ENCODE measurements at places on chromosomes 5 and 9.

DNA sequence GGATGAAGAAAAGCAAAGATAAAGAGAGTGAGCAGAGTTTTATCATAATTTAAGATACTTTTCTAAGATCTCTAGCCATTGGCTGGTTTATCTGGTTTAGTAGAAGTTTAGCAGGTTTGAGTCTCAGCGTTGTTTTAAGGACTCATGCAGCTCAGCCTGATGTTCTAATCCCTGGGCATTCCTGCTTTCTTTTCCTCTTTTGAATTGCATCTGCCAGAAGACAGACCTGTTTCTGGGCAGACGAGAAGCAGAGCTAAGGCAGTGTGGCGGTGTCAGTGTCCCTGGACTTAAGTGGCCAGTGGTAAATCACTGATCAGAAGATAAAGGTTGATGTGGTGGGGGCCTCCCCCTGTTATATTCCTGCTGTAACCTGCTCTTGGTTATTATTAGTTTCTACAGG is 138.6 kb downstream of the ADCY2 start:
- DNase-seq: no peak

GRCh38 chr9:71853084-71853483 is 57.9 kb downstream of the ABHD17B start:
- DNase-seq: no peak

DNA sequence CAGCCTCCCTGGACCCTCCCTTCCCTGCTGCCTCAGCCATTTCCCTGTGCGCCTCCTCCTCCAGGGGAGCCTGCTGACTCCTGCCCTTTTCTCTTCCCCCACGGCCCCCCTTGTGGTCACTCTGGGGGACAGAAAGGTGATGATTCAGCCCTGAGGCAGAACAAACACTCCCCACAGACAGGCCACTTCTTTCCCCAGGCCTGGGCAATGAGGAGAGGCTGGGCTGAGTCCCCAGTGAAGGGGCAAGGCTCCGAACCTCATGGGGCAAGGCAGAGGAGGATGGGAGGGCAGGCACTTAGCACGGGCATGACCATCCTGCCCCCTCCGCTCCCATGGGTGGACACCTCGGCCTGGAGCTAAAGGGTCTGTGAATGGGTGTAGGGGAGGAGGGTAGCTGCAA is 21.0 kb downstream of the CSF1R start:
- no peak for DNase-seq

GRCh38 chr9:32180597-32180996 is 203.8 kb upstream of the ACO1 start:
- DNase-seq: no peak

DNA sequence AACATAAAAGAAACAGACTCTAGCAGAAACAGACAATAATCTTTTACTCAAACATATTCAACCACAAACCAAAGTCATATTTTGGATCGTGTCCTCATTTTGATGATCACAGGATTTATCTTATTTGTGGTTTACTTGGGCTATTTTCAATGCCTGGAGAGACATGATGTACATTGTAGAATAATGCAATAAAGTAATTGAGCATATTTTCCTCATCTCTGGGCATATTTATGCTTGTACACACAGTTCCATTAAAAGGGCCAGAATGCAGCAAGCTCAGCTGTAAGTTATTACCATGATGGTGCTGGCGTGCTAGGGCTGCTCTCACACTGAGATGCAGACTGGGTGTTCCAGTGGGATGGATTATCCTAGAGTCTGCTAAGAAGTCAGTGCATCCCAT is 456.7 kb downstream of the TLE4 start:
- no peak for DNase-seq

DNA sequence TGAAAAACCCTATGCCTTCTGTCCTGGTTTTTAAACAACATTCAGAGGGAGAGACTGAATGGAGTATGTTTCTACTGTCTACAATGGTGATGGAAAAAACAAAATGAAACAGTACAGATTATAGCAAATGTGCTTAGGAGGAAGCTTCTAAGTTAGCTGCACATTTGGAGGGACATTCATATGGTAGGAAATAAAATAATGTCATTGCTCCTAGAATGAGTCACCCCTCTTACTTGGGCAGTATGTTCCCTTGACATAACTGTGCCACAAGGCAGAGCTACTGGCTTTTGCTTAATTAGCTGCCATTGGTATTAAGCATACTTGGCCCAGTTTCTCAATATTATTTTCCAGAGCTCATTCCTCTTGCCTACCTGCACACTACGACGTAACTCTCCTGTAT is 128.9 kb downstream of the GDNF start:
- no peak for DNase-seq

DNA sequence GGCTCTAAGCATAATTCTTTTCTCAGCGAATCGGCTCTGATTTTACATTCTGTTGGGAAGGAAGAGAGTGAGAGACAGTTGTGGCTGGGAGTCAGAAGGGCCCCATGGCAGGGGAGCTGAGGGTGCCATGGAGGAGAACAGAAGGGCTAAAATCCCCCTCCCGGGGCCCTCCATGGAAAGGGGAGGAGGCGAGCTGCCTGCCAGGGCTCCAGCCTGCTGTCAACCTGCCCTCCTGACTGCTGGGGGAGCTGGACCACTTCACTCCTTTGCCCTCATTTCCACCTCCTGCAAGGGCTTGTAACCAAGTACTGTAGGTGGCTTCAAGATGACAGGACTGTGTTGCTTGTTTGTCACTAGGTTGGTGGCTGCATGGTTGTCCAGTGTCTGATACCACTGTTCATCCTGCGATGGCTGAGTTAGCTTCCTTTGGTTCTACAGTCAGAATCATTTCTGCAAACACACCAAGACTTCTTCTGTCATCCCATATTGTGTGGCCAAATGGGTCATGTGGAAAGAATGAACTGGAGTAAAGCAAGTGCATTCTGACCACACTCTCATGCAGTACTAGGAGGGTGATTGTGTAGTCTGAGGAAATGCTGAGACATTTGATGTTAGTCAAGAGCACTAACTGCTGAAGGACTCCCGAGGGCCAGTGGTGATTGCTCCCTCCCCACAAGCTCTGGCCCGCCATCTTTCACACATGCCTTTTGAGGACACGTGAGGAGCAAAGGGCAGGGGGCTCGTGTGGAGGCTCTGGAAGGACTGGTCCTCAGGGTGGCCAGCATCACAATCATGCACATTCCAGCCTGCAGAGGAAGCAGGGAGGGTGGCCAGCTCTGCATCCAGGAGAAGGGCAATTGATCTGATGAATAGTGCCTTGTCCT is 307.2 kb downstream of the GADD45G start:
- DNase-seq: no peak

- DNase-seq: no peak
Observed at GRCh38 chr9:81522716-81523551, 166.4 kb downstream of the TLE1 start.

DNA sequence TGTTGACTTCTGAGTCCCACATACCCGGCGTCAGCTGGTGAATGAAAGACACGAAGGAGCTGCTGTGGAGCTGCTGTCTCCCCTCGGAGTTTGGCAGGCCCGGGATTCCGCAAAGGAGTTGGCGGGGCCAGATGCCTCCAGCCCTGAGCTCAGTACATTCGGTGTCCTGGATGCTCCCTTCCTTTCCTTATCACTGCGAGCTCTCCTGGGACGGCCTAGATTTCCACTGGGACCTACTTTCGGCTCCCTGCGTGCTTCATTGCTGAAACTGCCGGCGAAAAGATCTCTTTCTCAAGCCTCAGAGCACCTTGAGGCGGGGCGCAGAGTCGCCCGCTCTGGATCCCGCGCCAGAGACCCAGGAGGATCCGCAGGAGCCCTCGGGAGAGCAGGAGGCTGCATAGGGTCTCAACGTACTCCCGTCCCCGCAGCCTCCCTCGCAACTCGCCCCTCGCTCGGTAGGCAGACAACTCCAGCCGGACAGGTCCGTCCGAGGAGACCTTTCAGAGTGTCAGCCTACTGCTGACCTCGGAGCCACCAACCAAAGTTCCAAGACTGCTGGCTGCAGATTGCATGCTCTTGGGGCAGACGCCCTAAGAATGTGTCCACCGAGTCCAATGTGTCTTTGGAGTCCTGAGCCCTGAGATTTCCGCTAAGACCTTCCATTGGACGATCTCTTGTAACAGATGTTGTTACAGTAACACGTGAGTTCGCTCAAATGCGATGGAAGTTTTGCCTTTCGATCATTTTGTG is 6.1 kb downstream of the ANXA2R start:
- DNase-seq: no peak

- DNase-seq: no peak
Observed at GRCh38 chr9:135227641-135228251, 140.3 kb downstream of the OLFM1 start.

GRCh38 chr5:173557123-173557903 is 59.1 kb downstream of the BOD1 start:
- DNase-seq: no peak

- DNase-seq: no peak
Observed at GRCh38 chr9:26152350-26152749, 474.1 kb upstream of the TUSC1 start.

GRCh38 chr9:80522465-80522864 is 950.7 kb downstream of the TLE4 start:
- DNase-seq: no peak

GRCh38 chr5:5788793-5789192 is 366.3 kb downstream of the ICE1 start:
- DNase-seq: no peak

DNA sequence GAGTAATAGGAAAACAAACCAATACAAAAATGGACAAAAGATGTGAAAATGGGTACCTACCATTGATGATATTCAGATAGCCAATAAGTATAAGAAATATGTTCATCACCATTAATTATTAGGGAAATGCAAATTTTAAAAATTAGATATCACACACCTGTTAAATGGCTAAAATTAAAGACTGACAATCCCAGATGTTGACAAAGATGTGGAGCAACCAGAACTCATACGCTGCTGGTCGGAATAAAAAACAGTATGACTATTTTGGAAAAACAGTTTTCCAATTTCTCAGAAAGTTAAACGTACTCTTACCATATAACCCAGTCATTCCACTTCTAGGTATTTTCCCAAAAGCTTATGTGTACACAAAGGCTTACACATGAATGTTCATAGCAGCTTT is 27.1 kb downstream of the TMEM267 start:
- DNase-seq: no peak

DNA sequence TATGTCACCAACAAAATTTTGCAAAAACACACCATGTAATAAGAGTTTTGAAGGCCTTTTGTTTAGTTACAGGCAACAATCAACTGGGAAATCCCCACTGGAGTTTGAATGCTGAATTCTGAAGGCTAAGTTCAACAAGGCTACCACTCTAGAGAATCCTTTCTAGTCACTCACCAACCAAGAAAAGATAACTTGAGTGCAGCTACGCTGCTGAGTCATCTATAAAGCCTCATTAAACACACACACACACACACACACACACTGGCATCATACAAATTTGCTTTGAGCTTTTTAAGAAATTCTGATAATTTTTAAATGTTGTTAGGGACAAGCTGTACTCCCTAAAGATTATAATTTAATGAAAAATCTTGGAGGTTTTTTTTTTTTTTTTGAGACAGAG is 219.6 kb downstream of the DENND1A start:
- no peak for DNase-seq
